CMK (cell line): ENCODE measurements at places on chromosomes 6 and 20.

DNA sequence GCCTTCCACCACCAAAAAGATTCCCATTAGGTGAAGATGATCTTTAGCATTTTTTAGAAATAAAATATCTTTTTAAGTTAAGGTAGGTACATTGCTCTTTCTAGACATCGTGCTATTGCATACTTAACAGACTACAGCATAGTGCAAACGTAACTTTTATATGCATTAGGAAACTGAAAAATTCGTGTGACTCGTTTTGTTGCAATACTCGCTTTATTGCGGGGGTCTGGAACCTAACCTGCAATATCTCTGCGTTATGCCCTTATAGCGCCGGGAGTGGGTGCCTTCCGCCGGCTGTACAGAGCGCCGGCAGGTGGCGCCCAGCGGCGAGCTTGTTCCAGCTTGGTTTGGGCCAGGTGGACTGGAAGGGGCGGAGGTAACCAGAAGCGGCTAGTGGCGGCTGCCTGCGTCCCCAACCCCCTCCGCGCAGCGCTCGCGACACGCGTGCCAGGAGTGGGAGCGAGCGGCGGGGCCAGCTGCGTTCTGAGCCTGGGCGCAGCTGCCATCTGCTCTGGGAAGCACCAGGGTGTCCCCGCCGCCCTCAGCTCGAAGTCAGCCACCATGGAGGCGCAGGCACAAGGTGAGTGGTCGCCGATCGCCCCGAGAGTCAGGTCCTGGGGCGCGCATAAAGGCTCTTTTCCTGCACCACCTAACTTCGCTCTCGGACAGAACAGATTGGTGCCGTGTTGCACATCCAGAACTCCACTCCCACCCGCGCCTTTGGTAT, at the start of gene TPD52L1:
Gene TPD52L1 (plus strand): TSS at position 383 of the 727 bp plus-strand sequence. CDS start 179 bp downstream, at position 562.
- DNase-seq = no peak

DNA sequence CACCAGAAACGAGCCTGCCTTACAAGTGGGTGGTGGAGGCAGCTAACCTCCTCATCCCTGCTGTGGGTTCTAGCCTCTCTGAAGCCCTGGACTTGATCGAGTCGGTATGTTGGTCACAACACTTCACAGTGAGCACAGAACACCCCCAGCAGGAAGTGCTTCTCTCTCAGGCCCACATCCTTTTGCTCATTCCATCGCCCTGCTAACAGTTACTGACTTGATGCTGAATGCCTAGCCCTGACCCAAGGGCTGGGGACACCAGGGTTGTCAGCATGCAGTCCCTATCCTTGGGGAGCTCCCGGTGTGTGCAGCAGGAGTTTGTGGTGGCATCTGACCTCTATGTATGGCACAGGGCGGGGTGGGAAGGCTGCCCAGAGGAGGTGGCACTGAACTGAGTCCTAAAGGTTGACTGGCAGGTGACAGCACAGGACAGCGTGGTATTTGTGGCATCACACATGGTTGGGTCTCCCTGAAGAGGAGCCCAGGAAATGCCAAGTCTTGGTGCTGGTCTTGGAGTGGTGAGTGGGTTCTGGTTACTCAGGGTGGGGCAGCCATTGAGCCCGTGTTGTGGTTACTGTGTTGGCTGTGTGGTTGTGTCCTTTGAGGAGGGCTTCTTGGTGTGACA, 26.7 kb downstream of the GTSF1L start:
- no peak for DNase-seq

DNA sequence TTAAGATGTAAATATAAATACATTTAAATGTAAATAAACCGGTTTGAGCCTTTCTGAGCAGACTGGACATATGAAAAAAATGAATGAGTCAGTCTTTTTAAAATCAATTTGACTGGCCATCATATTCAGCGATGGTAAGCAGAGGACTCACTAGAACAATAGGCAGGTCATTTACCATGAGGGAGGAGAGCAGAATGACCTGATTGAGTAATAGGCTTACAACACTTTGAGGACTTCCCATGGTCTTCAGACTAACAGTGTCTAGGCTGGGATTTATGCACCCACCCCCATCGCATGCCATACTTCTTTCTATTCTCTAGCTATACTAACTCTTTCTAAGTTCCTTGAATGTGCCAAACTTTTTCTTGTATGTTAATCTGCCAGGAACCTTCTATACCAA, 241.9 kb upstream of the RAB32 start:
- DNase-seq = no peak

- DNase-seq = no peak
These were observed 24.7 kb downstream of the FBXO9 start for GRCh38 chr6:53089948-53090347.

DNA sequence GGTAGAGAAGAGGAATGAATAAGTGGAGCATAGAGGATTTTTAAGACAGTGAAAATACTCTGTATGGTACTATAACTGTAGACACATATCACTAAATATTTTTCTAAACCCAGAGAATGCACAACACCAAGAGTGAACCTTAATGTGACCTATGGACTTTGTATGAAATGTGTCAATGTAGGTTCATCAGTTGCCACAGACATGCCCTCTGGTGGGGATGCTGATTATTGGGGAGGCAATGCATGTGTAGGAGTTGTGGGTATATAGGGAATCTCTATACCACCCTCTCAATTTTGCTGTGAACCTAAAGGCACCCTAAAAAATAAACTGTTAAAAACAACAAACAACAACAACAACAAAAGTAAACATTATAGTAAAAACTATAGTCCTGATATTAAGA, 293.7 kb downstream of the RNF144B start:
- no peak for DNase-seq

GRCh38 chr6:120908767-120909166, 425.5 kb downstream of the TBC1D32 start:
- DNase-seq = no peak
